ENCODE measurements at places on chromosomes 6 and 20. TPM values are rescaled to one million over a fixed set of nuclear protein-coding genes. Genes with fewer than 3 reads are reported as not detected.

XKR7 gene
- not detected for total RNA-seq

PRPH2 gene
- 2.2 TPM for total RNA-seq

ARFGEF3 gene
- total RNA-seq = under 0.01 TPM

CGA gene
- not detected for total RNA-seq

MUCL3 gene
- total RNA-seq = not detected

PSMB9 gene
- total RNA-seq = 45.7 TPM

SLC22A16 gene
- not detected for total RNA-seq

CNBD2 gene
- total RNA-seq = 1.1 TPM

PRR18 gene
- total RNA-seq = not detected

ANKRD6 gene
- 16.5 TPM for total RNA-seq

BCAS1 gene
- total RNA-seq = not detected

ETV7 gene
- total RNA-seq = 0.75 TPM

SERPINB1 gene
- 14.7 TPM for total RNA-seq

GGT7 gene
- 11.9 TPM for total RNA-seq

PPIL1 gene
- 26.2 TPM for total RNA-seq

PSMG4 gene
- 36.7 TPM for total RNA-seq

CLPSL2 gene
- total RNA-seq = not detected

MTFR2 gene
- total RNA-seq = 0.23 TPM

VSX1 gene
- total RNA-seq = not detected

SLC35F1 gene
- not detected for total RNA-seq

GDAP1L1 gene
- total RNA-seq = not detected

RNGTT gene
- 8.9 TPM for total RNA-seq

RALY gene
- 76.9 TPM for total RNA-seq

SIRPB2 gene
- total RNA-seq = not detected

PRDM1 gene
- total RNA-seq = 2.2 TPM

COL20A1 gene
- under 0.01 TPM for total RNA-seq

ASIP gene
- total RNA-seq = not detected

LAMA4 gene
- 68.1 TPM for total RNA-seq

NMBR gene
- total RNA-seq = not detected

MLN gene
- not detected for total RNA-seq

Measured in smooth muscle cell of the coronary artery (primary cell).